NCI-H1436 (cell line): ENCODE measurements at places on chromosomes 12 and 14.

DNA sequence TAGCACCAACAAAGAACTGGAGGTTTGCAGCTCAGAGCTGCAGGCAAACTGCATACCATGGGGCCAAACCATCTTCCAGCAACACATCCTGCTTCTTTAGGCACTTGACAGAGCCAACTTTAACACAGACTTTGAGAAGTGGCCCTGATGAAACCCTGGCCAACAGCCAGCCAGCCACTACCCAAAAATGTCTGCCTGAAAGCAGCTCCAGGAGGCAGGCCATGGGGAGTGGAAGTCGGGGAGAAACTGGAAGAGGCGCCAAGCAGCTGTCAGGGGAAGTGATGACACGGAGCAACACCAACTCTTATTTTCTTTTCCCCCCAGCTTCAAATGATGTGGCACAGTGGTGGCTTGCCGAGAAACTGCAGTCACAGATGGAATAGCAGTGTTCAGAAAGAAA, 110.9 kb upstream of the PLXNC1 start:
- no peak for DNase-seq

GRCh38 chr14:92472860-92473259, 40.7 kb upstream of the RIN3 start:
- DNase-seq = no peak

DNA sequence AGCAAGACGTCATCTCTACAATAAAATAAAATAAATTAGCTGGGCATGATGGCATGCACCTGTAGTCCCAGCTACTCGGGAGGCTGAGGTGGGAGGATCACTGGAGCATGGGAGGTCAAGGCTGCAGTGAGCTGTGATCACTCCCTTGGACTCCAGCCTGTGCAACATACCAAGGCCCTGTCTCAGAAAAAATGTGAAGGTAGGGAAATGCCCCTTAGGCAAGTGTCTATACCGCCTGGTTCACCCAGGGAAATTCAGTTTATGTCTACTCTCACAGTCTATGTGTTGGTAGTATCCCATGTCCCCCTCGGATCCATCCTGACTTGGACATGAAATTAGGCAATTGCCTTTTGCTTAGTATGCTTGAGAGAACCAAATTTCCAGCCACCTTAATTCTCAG, 88.4 kb upstream of the TMEM132C start:
- no peak for DNase-seq

DNA sequence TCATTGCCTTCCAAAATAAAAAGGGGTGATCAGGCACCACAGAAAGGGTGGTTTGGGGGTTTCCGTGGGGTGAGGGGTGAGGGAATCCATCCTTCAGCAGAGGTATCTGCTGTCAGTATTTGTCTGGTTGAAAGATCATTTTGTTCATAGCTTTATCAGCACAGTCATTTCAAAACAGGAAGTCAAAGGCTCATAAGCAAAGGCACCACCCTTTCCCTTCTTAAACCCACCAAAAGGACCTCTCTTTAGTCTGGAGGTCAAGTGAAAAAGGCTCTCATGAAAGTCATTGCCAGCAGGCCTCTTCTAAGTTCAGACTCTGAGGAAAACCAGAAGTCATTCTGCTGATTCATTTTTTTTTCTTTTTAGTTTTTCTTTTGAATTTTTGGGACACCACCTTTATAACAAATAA, 6.2 kb downstream of the CHST11 start:
- no peak for DNase-seq

GRCh38 chr12:105368047-105368646, 37.7 kb downstream of the C12orf75 start:
- no peak for DNase-seq

- no peak for DNase-seq
These were observed 29.5 kb downstream of the PHETA1 start for GRCh38 chr12:111339321-111339938.

DNA sequence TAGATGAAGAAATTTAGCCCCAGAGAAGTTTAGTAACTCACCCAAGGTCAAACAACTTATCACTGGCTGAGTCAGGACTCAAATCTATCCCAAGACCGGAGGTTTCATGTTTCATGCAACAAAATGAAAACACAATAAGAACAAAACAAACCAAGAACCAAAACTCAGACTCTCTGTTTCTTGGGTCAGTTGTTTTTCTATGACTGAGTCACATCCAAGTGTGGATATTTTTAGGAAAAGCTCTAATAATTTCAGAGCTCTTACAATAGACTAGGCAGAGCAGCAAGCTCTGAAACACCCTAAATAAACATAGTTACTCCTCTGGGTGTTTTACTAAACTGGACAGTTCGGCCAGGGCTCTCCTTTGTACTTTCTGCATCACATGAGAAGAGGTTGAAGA, 87.6 kb upstream of the PRB2 start:
- DNase-seq = no peak

DNA sequence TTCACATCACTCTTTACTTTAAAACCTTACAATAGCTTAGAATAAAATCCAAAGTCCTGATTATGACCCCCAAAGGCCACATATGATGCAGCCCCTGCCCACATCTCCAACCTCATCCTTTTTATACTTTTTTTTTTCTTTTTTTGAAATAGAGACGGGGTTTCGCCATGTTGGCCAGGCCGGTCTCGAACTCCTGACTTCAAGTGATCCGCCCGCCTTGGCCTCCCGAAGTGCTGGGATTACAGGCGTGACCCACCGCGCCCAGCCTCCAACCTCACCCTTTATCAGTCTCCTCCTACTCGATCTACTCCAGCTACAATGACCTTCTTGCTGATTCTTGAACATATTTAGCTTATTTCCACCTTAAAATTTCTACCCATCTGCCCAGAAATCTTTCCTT, 1.2 kb upstream of the MAPKAPK5 start:
- no peak for DNase-seq

- DNase-seq = no peak
These were observed 65.4 kb downstream of the C14orf132 start for GRCh38 chr14:96104469-96105057.

DNA sequence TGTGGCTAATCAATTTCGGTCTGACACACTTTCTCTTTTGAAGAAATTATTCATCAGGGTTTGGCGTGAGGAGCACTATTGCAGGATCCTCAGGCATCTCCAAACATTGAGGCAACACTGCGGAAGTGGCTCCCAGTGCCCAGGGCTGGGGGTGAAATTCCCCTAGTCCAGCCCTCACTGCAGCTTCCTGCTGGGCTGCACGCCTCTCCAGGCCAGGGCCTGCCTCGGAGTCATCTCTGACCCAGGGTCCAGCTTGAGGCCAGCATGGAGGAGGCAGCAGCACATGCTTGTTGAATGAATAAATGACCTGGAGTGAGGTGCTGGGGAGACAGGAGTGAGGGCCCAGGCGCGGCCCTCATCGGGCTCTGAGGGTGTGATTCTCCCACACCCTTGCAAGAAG, 36.0 kb upstream of the TDRD9 start:
- no peak for DNase-seq

GRCh38 chr14:80047761-80048160, 163.5 kb downstream of the DIO2 start:
- DNase-seq = no peak

GRCh38 chr14:68466491-68466977, 326.3 kb downstream of the ZFP36L1 start:
- no peak for DNase-seq
